Hematopoietic multipotent progenitor cell treated with erythropoietin and hydrocortisone succinate and interleukin-3 and kit ligand, for 6 days (in vitro differentiated cells): ENCODE measurements at places on chromosomes 5 and 9.

- DNase-seq: no peak
These were observed 174.7 kb upstream of the PTGER4 start for GRCh38 chr5:40505031-40505430.

DNA sequence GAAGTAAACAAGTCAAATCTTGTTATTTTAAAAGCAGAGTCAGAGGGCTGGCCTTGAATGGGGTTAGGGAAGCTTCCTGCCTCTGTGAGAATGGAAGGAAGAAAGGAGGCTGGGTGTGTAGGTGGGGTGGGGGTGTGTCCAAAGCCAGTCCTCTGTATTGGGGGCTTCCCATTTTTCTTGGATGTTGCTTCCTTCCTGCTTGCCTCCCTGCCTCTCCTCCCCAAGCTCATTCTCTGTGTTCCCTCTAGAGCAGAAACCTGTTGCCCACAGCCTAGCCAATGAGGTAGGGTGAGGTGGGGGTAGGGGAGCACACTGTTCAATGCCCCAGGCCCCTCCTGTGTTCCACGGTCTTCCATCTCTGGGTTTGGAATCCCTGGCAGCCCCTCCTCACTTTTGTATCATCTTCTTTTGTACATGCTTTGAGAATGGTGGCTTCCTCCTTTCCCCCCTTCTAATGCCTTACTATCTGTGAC is 39.7 kb downstream of the SNX24 start:
- DNase-seq: no peak

GRCh38 chr9:118721923-118722322 is 647.3 kb downstream of the BRINP1 start:
- no peak for DNase-seq

DNA sequence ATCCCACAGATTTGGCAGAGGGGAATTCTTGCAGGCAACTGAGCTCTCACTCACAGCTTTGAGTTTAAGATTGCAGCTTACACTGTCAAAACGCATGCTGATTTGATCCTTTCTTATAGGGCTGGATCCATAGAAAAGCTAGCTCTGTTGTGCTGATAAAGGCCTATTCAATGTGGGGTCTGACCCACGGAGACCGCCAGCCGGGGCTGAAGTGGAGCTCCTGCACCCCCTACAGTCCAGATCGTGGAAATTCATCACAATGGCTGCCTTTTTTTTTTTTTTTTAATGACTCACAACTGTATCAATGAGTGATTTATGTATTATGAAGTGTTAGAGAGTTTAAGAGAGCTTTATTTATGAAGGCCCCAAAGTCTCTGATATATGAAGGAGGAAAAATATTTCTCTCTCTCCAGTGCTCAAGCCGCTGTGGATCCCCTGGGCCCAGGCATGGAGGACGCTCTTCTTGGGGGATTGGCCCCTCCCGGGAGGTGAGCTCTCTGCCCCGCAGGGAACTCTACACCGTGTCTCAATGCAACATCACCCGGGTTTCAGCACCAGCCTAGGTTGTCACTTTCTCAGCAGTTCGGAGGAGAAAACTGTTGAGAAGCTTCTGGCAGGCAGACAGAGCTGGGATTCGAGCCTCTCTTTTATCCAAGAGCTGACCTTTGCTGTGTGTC is 700.2 kb downstream of the IRX1 start:
- DNase-seq: peak; percentile 45

DNA sequence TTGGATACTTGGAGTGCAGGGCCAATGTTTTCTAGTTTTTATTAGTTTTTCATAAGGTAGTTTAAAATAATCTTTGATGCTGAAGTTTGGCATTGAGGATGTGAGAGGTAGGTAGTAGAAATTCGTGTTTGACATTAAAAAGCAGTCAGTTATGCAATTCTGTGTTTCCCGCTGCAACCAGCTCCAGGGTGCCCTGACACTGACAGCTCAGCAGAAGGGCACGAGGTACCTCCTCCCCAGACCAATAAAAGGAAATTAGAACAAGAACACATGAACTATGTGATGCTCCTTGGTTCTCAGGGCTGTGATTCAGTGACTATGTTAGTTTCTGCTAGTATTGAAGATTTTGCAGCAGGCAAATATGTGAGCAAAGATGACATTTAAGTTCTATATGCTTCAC is 40.2 kb downstream of the NSUN2 start:
- DNase-seq: no peak

DNA sequence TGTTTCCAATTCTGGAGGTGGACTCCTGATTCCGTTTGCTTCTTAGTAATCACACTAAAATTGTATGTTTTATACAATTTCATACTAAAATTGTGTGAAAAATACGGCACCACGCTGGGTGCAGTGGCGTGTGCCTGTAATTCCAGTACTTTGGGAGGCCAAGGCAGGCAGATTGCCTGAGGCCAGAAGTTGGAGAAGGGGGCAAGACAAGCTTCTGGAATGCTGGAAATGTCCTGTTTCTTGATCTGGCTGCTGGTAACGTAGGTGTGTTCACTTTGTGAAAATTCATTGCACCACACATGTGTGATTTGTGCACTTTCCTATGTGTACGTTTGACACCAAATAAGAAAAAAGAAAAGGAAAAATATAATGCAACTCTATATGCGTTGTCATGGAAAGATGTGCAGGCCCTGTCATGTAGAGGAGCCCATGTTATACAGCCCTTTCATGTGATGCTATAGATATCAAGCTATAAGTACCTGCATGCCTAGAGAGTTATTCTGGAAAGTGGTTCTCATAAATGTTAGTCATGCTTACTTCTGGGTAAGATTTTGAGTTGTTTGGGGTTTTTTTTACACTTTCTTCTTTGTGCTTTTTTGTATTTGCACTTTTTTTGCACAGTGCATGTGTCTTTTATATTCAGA is 119.9 kb downstream of the TMEM174 start:
- no peak for DNase-seq
